ENCODE measurements at places on chromosomes 7 and 10. TPM values are rescaled to one million over a fixed set of nuclear protein-coding genes. Genes with fewer than 3 reads are reported as not detected.

The PNLIPRP3 gene
- not detected for total RNA-seq

The DNMBP gene
- total RNA-seq, result 31.2 TPM

The C10orf53 gene
- not detected for total RNA-seq

The ZNF680 gene
- total RNA-seq, result 19.4 TPM

The AKR1C8 gene
- total RNA-seq, result 0.41 TPM

The RBP4 gene
- total RNA-seq, result 4.0 TPM

The LRRN3 gene
- total RNA-seq, result 3.7 TPM

The MAD1L1 gene
- total RNA-seq, result 41.0 TPM

The ZWINT gene
- total RNA-seq, result 26.0 TPM

The BICC1 gene
- 70.7 TPM for total RNA-seq
